ENCODE measurements at places on chromosomes 2 and 18.

DNA sequence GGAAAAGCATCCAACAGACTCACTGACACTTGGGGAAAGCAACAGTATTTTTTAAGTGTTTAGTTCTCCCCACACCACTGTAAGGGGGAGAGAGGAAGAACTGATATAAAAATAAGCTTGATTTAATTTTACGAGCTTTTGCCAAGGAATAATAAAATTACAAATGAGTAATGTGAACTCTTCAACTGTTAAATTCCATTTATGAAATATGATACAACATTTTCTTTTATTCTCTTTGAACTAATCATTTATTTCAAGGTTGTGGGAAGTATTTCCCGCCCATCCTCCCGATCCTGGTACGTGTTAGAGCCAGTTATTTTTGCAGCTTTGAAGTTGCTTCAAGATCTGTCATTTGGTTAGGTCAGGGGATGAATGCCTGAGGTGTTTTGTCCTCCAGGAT lies 35.2 kb downstream of the WDPCP start:
- no peak for DNase-seq

DNA sequence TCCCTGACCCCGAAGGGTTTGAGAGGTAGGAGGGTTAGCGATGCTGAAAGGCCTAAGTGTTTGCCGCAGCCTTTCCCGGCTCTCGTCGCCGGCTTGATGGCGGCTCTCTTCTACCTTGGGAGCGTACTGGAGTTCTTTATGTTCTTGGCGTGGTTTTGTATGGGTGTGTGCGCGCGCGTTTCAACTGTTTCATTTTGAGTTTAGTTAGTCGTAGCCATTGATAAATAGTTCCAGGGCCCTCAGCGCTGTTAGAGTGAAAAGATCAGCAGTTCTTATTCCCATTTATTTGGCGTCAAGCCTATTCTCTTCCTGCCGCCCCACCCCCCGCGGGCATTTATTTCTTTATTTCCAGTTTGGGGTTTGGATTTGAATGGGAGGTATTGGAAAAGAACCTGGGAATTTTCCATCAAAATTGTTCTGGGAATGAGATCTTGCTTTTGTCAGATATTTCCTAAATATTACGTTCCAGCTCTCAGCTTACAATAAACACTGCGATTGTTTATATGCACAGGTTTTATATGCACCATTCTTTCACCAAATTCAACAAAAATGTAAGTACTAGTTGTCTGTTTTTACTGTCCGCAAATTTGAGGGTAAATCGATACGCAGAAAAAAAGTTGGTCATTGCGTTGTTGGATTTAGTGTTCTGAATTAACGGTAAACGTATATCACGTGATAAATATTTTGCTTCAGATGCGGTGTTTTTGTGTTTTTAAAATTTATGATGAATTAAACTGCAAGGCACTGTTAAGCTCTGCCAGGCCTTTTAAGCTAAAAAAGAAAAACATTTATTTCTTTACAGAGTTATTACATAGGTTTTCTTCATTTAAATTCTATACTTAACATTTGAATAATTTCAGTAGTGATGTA lies 954 bp downstream of the CCNT2 start:
- DNase-seq = no peak

DNA sequence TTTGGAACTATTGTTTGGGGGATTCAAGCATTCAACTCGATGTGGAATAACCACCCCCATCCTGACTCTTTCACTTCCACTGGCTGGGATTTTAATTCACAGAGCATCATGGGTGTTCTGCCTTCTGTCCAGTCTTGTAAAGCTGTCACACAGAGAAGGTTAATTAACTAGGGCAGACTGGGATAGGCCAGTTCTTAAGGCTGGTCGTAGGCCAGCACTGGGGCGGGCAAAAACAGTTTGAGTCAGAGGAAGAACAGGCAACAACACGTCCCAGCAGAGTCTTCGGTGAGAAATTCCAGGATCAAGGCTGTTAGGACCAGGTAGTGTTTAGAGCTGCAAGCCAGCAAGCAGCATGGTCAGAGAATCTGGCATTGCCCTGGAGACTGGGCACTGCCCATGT lies 4.0 kb upstream of the RNF152 start:
- DNase-seq = no peak

- DNase-seq = no peak
Measured at GRCh38 chr2:925309-925708, 25.3 kb upstream of the SNTG2 start.

- DNase-seq = no peak
Measured at GRCh38 chr2:63465633-63466032, 122.6 kb downstream of the WDPCP start.

GRCh38 chr18:38420611-38421010 lies 855.0 kb upstream of the CELF4 start:
- no peak for DNase-seq

- DNase-seq = no peak
Measured at GRCh38 chr2:27990030-27990590, 99.6 kb downstream of the BABAM2 start.

DNA sequence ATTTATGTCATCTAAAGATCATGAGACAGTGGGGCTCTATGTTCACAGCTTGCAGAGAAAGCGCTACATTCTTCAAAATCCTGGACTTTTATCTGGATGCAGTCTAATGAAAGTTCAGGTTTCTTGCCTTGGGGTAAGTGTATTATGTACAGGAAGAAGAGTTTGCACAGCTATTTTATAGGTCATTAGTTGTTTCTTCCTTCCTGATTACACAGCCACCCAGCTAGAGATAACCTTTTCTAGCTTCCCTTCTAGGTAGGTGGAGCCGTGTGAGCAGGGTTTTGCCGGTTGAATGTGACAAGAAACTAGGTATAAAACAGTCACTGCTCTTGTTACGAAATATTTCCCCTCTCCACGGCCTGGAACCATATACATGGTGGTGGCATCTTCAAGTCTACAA lies 800.8 kb upstream of the SOX11 start:
- DNase-seq = no peak

DNA sequence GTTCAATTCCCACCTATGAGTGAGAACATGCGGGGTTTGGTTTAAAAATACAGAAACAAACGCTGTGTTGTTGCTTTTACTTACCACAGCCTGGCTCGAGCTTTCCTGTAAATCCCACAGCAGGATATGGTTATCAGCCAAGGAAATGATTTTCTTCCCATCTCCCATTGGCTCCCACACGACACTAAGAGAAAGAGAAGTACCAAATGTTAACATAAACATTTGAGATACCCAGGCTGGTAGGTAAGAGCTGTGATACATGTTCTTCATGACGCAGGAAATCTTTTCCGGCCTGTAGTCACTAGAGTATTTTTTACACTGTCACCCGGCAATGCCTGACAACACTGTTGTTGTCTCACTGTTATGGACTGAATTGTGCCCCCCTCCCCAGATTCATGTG lies 163.6 kb downstream of the EIPR1 start:
- no peak for DNase-seq

GRCh38 chr2:48929571-48930301 lies 174.2 kb upstream of the LHCGR start:
- DNase-seq = no peak

DNA sequence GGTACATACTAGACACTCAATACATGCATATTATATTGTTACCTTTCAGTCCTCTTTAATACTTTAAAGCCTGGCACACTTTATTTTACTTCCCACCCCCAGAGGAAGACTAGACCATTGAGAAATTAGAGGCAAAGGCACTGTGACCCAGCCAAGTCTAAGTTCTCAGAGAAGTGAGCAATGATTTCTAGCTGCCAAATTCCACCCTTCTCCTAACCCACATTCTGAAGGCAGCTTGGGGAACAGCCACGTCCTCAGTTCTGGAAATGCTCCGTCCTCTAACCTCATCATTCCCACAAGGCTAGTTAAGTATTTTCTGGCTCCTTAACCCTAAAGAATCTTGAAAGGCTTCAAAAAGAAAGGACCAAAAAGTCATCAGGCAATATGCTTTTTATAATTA lies 86.6 kb downstream of the COL5A2 start:
- DNase-seq = no peak

DNA sequence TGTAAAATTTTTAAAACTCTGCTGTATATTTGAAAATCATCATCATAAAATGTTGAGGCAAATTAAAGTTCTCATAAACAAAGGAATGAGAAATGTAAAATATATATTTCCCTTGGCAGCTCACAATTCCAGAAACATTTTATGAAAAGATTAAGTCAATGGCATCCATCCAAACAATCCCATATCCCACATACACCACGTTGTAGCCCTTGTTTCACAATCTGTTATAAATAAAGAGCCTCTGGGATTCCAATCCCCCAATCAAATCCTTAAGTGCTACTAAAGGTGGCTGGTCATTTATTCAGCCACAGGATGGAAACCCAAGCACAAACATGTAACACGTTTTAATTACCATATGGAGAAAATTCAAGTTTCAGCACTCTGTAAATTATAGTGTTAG lies 51.7 kb downstream of the GFPT1 start:
- DNase-seq = no peak

- peak; percentile 52 for DNase-seq
Measured at GRCh38 chr2:166373951-166374350, 1.8 kb downstream of the SCN9A start.

DNA sequence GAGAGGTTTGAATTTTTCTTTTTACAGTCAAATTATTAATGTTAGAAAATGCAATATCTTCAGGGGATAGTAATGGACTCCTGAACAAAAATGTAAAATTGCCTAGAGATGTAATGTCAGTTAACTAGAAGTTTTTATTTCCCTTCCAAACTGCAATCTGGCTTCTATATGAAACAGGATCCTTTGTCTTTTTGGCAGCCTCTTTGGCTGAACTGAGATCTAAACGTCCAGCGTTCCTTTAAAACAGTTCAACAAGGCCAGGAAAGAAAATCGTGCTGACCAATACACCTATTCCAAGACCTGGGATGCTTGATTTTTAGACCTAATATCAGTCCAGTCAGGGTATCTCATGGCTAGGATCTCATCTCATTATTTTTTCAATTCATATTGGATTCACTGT lies 245.5 kb downstream of the FIGN start:
- DNase-seq = no peak

DNA sequence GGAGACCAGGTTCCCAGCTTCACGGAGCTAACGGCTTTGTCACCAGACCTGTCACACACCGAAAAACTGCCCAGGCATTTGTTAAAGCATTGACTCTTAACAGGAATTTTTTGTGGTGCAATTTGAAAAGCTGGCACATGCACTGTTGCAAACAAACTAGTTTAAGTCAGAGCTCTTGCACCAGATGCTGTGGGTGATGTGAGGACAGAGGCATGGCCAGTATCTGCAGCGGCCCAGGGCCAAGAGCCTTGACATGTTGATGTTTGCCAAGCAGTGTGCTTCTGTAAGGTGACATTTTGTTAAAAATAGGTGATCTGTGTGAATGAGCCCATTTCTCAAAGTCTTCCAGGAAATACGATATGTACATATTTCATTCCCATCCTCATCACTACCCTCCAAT lies 142.5 kb downstream of the MTCL1 start:
- no peak for DNase-seq

DNA sequence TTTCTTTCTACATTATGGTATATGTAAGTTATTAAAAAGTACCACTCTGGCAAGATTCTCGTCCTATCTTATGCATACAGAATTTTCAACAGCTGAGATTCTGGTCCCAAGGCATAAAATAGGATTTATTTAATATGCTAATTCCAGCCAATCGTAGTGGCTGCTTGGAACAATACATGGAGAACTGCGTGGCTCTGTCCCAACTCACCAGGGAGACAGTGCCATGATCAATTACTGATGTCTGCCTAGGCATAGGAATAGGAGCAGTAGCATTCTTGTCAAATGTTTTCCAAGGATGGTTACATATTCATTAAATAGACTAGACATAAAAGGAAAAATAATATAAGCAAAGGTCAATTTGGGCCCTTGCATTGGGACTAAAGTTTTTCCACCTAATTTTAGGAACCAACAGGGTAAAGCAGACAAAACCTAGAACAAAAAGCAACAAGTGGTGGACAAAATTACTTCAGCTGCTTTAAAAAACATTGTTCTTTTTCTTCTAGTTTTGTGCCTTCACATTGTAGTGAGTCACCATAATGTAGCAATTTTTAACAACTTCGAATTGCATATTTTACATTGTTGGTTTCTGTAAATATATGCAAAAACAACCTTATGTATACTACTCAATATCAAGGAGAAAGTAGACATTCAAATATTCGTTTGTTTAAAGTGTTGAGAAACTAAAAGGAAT lies 232.8 kb upstream of the ATP5MC3 start:
- no peak for DNase-seq

GRCh38 chr2:138395565-138396306 lies 105.8 kb upstream of the SPOPL start:
- no peak for DNase-seq

GRCh38 chr2:44237221-44237620 lies 38.1 kb upstream of the SLC3A1 start:
- DNase-seq = no peak

DNA sequence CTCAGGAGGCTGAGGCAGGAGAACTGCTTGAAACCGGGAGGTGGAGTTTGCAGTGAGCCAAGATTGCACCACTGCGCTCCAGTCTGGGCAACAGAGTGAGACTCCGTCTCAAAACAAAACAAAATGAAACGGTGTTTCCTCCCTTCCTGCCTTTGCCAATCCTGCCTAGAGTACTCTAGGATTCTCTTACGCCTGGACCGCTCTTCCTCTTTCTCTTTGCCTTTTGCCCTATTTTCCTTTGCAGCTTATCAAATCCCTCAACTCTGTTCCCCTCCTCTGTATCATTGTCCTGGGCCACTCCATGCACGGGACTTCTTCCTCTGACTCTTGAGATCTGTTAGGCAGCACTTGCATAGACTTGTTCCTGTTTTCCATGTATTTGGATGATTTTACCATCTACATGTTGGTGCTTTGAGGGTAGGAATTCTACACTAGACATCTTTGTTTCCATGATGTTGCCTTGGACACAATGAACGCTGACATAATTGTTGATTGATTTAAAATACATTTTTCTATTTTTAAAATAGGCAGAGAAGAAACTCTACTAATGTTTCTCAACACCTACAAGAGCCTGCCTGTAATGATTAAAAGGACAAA lies 24.8 kb upstream of the ACYP2 start:
- DNase-seq = no peak

DNA sequence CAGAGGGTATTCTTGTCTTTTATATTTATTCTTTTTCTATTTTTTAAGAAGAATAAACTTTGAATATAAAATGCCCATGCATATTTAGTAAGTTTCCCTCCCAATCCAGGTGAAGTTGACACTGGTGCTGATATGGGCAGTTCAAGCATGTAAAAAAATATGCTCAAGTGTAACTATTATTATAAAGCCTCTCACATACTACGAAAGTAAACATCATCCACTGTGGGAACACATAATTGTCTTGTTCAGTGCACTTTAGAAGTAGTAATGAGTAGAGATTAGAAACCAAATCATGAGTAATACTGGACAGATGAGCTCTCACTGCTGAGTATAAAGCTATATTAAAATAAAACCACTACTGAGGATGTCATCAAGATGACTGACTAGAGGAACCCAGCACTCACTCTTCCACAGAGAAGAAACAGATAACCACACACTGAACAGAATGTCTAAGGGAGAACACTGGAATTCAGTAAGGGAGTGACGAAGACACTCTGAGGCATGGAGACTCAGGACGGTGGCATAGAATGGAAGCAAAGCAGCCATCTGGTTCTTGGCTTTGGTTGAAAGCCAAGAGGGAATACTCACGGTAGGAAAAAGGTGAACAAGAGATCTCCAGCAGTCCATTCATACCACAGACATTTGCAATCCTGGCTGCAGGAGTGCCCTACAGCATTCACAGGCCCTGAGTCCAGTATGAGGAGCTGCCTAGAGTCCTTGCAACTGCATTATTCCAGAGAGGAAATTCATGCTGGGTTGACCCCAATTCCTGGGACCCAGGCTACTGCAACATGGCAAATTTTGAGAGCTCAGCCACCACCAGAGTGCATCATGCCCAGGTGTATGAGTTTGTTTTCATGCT lies 9.5 kb upstream of the FAM110C start:
- no peak for DNase-seq

- no peak for DNase-seq
Measured at GRCh38 chr18:58323866-58324762, 280.1 kb downstream of the NEDD4L start.

Data from NCI-H1092 (cell line).